ENCODE measurements at places on chromosomes 4 and X.

GRCh38 chr4:76943790-76944189, 5.8 kb upstream of the SEPTIN11 start:
- no peak for DNase-seq

DNA sequence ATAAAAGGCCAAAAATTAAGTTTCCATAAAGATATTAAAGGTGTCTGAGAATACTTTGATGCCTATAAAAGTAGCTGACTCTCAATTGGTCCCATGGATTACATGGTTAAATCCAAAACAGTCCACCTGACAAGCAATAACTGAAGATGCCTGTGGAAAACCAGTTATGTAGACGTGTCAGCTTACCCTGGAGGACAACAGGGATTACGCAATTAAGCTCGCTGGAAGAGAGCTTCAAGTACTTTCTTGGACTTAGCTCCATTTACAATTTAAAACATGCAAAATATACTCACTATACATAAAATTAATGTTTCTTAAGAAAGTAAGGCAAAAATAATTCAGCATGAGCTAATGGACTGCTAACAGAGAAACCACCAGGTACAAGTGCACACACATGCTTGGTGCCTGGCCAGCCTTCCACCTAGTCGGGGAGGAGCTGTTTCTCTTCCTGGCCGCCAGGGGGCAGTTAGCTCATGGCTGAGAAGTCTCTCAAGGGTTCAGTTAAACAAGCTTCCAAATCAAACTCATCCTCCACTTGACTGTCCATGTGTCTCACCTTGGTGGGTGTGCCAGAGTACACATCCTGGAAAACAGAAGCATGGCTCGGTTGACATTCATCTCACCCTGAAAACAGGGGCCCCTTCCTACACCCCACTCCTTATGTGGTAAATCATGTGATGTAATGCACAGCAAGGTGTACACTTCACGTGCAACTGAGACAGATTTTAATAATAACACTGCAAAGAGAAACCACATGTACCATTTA, 9.2 kb upstream of the FAM53A start:
- peak; percentile 73 for DNase-seq

DNA sequence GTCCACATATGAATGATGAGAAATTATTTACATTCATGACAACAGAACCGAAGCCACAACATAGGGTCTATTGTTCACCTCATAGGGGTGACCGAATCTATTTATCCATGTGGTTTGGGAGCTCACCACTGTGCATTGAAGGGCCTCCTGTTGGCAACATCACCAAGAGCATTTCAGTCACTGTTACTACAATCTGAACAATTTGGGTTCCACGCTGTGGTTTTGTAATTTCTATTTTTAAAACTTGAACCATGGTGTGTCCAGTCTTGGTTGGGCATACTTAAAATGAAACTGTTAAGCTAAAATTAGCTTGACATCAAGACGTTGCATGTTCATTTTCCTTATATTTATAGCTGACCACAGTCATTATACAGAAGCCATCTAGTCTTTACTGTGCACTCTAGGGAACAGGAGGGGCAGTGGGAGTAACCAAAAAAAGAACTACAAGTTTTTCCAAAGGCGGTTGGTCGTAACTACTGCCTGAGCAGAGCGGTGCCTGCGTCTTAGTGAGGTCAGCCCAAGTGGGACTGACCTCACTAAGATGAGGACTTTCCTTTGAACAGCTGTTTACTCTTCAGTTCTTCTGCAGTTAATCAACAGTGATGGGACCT, 192.1 kb downstream of the SPRY1 start:
- DNase-seq: no peak

DNA sequence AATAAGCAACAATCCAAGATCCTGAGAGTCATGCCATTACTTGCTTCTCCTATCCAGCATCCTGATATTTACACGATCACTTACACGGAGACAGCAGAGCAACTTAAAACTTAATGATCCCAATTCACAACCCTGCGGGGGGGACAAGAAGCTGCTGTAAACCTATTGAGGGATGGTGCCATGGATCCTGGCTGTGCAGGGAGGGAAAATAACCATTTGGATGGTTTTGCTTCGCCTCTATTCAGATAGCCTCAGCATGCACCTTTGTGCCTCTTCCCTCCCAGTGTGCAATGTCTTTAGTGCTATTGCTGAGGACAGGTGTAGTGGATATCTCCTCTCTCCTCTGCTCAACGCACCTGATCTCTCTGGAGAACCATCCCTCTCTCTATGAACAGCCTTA, 89.7 kb upstream of the PPARGC1A start:
- no peak for DNase-seq

DNA sequence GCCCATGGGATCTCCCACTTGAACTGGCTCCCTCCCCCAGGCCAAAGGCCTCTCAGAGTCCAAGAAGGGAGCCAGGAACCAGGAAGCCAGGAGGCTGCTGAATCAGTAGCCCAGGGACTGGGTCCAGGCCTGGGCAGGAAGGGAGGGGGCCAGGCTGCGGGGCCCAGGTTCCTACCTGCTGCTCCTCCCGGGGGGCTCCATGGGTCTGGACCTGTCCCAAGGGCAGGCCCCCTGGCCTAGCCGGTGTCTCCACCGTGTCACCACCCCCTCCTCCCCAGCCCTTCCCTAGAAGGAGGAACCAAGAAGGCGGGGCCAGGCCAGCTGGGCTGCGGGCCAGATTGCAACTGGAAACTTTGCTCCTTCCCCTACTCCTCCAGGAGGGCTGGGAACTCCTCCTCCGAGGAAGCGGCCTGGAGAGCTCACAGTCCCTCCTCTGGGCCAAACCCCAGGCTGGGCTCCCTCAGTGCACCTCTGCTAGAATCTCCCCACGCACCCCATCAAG, at the start of gene IQSEC2:
Gene IQSEC2, minus strand, starts transcription at position 264 of the 502 bp plus-strand sequence.
- peak; percentile 48 for DNase-seq

GRCh38 chr4:121784975-121785374, 16.1 kb upstream of the EXOSC9 start:
- DNase-seq: no peak

DNA sequence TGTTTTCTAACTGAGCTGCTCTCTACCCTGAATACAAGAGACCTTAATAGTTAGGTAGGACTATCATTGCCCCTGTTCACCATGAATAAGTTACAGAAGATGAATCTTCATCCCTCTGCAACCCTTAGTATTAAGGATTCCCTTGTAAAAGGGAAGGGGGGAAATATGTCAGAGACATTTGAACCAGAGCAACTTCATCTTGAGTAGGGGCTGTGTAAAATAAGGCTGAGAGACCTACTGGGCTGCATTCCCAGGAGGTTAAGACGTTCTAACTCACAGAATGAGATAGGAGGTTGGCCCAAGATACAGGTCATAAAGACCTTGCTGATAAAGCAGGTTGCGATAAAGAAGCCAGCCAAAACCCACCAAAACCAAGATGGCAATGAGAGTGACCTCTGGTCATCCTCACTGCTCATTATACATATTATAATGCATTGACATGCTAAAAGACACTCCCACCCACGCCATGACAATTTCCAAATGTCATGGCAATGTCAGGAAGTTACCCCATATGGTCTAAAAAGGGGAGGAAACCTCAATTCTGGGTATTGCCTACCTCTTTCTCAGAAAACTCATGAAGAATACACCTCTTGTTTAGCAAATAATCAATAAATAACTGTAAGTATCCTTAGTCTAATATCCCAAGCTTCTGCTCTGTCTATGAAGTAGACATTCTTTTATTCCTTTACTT, 19.5 kb upstream of the TMPRSS11B start:
- DNase-seq: no peak

DNA sequence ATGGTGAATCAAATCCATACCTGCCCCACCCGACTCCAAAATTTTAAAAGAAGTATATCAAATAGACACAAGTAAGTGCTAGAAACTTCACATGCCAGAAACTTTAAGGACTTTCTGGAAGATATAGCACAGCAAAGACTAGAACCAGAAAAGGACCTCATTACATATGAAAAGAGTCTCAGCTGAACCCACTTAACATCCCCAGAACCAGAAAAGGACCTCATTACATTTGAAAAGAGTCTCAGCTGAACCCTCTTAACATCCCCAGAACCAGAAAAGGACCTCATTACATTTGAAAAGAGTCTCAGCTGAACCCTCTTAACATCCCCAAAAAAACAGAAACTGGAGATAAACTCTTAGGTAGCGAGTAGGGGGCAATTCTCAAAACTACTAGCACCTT, 32.3 kb downstream of the STPG2 start:
- no peak for DNase-seq

DNA sequence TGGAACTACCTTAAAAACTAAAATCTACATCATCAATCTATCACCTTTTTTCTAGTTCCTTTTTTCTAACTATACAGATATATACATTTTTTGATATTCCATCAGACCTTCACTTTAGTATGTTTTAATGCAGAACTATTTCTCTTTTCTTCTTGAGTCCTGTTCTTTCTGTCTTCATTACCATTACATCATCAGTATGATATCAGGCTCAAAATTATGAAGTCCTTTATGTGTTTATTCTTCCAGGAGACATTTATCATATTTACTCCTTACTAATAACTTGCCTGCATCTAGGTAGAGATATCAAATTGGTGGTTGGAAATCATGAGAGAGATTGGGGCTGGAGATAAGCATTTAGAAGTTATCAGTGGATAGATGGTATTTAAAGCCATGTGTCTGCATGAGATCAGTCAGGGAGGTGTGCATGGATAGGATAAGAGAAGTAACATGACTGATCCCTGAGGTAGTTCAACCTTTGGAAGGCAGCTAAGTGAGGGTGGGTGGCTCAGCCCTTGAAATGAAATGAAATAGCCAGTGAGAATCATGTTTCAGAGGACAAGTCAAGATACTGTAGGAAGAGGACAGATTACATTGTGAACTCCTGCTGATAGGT, 43.1 kb downstream of the MRPL1 start:
- no peak for DNase-seq

- DNase-seq: no peak
Observed at GRCh38 chr4:151942971-151943370, 182.2 kb upstream of the GATB start.

- peak; percentile 74 for DNase-seq
Observed at GRCh38 chrX:71636438-71637252, 18.3 kb upstream of the CXCR3 start.

DNA sequence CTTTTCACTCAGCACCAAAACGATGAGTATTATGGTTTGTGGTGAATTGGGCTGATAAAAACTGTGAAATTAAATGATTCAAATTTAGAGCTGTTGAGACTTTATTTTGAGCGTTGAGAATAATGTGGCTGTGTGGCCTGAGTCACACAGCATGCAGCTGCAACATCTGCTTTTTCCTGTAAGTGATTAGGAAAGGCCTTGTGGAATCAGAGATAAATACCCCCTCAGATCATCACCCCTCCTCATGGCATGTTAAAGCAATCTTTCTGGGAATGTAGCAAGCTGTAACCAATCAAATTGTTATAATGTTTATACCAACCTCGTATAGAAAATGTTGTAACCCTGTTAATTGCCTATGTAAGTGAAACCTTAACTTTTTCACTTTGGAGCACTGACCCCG, 90.0 kb upstream of the GRPR start:
- DNase-seq: no peak

DNA sequence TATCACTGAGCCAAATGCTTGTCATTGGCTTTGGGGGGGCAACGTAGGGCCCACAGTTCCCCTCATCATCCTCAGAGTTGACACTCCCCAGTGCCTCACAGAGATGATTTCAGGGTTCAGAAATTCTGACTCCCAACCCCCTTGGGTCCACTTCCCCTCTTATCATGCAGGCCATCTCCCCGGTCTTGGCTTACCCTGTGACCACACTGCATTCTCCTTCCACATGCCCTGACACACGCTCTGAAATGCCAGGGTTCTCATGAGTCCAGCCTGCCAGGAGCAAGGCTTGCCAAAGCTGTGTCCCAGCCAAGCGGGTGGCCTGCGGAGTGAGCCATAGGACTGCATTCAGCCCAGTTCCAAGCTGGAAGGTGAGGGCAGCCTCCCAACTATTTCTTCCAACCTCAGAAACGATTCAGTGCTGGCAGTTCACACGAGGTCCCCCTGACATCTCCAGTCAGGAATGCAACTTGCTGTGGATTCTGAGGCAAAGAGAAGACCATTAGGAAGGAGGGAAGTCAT, 101.2 kb downstream of the SMIM20 start:
- DNase-seq: no peak

- DNase-seq: no peak
Observed at GRCh38 chrX:119406776-119407175, 7.6 kb downstream of the SLC25A43 start.

GRCh38 chrX:47844117-47844516, 7.4 kb downstream of the ZNF81 start:
- no peak for DNase-seq

DNA sequence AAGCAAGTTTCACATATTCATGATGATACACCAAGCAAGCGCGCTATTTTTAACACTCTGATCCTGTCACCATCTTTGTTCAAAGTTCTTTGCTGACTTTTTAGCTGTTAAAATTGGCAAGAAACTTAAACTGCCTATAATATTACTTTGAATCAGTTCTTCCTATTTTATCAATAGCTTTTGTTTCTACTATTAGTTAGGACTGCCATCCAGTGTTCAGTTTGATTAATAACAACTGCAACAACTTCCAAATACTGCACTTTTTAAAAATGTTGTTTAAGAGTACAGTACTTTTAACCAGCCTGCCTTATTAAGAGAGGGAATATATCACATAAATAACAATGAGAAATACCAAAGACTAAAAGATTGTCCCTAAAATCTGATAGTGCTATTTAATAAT, 614.3 kb downstream of the FAM133A start:
- no peak for DNase-seq

DNA sequence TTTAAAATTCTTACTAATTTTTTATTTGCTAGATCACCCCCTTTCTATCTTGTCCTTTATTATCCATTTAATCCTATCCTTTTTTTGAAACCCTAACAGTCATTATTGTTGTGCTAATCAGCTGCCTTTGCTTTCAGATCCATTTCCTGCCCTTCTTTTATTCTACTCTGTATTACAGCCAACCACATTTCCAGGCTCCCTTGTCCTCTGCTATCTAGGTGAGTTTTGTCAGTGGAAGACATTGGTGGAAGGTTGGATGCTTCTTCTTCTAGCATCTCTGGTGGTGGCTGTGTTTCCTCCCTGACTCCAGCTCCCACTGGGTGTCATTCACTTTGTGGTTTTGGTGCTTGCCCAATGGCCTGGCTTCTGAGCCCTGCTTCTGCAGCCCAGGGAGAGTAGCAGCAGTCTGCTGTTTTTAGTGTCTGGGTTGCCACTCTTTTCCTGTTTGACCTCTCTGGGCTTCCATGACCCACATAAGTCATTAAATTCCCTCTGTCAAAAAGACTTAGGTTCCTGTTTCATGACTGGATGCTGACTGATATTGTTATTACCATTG, 225.2 kb upstream of the PGRMC2 start:
- DNase-seq: no peak

- no peak for DNase-seq
Observed at GRCh38 chr4:8862800-8863685, 8.6 kb downstream of the HMX1 start.

Data from NCI-H1436 (cell line).